Testis (tissue), 5 donors: ENCODE measurements at places on chromosomes 16 and 17. TPM values are rescaled to one million over a fixed set of nuclear protein-coding genes. Genes with fewer than 3 reads are reported as not detected.

The AARS1 gene
- 56.8 TPM for polyA plus RNA-seq

DNA sequence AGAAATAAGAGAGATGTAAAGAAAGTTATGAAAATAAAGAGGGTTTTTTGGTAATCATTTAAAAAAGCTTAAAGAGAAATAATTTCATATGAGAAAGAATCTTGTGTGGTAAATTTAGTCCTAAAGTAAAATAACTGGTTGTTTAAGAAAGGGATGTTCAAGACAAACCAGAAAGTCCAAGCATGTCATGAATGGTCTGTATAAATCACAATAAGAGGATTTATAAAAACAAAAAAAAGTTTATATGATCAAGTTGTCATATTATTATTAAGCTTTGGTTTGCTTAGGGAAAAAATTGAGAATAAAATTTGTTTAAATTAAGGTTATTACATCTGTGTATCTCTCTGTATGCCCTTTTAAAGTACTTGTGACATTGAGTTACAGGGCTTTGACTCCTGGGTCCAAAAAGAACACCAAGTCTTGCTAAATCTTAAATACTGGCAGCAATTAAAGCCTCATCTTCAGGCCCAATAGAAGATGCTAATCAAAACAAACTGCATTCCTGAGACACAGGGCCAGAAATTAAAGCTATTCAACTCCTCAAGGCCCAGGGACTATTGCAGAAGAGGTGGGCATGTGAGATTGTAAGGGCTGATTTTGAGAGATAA, 15.6 kb upstream of the TRIM25 start:
- H3K27ac ChIP-seq, result no peak overlapping the region
- no peak overlapping the region for H3K4me3 ChIP-seq
- no peak for DNase-seq

- no peaks in the 10 kb centered on the region for H3K36me3 ChIP-seq
- H3K27me3 ChIP-seq, result no peaks in the 10 kb centered on the region
Measured at GRCh38 chr17:83046448-83047181, 32.8 kb upstream of the METRNL start.

GRCh38 chr17:63268827-63269226, 177.3 kb downstream of the CYB561 start:
- H3K4me1 ChIP-seq, result no peaks in the 10 kb centered on the region
- no peak for DNase-seq
- H3K27ac ChIP-seq, result no peak overlapping the region
- no peaks in the 10 kb centered on the region for H3K27me3 ChIP-seq
- no peaks in the 10 kb centered on the region for H3K36me3 ChIP-seq
- no peak overlapping the region for H3K4me3 ChIP-seq

GRCh38 chr17:74838274-74838673, 21.4 kb downstream of the GRIN2C start:
- DNase-seq, result no peak
- H3K36me3 ChIP-seq, result no peaks in the 10 kb centered on the region
- H3K4me3 ChIP-seq, result no peak overlapping the region
- no peak overlapping the region for H3K27ac ChIP-seq

DNA sequence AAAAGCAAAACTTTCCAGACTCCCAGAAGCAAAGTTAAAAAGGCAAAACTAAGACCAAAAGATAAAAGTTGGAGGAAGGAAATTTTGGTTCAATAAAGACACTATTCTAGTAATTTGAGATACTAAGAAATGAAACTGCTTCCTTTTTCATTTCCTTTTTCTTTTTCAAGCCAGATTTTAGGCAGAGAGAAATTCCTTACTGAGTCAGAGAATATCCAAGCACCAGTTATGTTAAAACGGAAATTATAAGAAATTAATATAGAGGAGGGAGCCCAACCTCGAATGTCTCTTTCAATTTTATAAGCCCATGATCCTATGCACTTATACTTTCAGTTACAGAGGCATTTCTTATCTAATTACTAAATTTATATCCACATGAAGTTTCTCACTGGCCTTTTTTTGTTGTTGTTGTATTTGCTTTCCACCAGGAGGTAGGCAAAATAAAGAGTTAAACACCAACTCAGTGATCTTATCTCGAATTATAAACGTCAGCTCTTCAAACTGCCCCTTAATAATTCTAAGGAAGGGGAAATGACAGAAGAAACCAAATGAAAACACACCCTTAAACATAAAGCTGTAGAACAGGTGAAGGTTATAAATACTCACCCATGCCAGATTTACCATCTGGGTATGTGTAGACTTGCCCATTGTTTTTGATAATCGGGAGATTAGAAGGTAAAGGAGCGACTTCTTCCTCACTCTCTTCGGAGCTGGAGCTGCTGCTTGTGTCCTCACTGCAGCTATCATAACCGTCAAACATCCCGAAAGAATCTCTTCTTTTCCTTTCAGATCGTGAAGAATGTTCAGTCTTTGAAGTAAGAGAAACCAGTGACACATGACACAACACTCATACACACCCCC, 35.2 kb downstream of the MBTD1 start:
- H3K4me1 ChIP-seq, result no peaks in the 10 kb centered on the region
- H3K27me3 ChIP-seq, result no peaks in the 10 kb centered on the region
- H3K4me3 ChIP-seq, result no peak overlapping the region
- no peak for DNase-seq
- H3K27ac ChIP-seq, result no peak overlapping the region
